NCI-H510A (cell line): ENCODE measurements at places on chromosomes 1 and 21.

- DNase-seq = no peak
Measured at GRCh38 chr1:161047436-161048420, 2.0 kb upstream of the USF1 start.

DNA sequence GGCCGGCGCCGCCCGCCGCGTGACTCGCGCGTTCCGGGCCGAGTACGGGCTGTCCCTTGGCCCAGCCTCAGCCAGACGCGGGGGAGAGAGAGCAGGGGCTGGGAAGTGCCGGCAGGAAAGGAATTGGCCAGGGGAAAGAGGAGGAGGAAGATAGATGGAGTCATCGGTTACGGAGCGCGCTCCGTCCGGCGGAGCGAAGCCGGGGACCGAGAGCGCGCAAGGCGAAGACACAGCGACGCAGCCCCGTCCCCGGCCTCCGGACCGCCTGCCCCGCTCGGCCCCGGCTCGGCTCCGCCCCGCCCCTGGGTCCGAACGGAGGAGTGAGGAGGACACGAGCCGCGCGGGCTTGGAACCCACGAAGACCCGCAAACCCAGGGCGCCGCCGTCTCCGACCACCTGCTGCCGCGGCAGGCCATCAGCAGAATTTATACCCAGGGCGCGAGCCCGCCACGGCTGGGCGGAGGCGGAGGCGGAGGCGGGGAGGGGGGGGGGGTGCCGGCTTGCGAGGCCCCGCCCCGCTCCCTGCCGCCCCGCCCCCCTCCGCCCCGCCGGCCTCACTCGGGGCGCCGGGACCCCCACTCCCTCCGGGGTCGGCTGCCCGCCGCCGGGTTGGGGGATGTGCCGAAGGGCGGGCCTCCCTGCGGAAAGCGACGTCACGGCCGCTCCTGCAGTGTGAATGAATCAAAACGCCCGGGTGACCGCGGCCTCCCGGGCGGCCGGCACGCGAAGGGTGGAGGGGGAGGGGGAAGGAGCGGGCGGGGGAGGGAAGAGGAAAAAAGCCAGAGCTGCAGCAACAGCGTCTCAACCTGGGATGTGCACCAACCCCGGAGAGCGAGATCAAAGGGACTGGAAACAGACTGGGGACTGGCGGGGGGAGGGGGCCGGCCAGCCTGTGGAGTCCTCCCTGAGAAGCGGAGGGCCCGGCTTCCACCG lies at the start of gene LHX4:
Gene LHX4, plus strand, starts transcription at position 782 of the 933 bp plus-strand sequence. CDS start 266 bp downstream, outside the sequence.
- peak; percentile 37 for DNase-seq

DNA sequence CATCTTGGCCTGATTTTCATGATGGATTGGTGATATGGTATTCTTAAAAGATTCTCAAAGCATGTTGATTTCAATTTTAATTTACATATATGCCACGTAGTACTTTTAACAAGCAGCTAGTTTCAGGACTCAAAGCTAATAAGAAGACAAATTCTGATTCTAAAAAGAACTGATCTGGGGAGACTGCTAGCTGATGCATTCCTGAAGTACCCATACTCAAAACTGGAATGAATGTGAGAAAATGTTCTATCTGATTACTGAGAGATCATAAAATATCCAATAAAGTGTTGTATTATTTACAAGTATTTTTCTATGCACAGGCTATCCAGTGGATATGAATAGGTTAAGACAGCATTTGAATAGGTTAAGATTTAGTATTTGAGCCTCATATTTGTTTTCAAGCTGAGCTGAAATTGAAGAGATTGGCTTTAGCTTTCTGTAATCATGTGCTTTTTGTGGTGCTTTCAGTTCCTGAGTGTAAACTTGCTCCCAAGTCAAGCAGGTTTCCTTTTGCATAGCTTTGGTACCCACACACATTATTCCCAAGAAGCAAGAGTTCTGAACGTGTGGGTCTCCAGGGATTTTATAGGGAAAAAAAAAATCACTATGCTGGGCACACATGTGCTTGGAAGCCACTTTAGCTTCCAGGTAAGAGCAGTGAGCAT lies 114.1 kb downstream of the VPS13D start:
- DNase-seq = no peak

DNA sequence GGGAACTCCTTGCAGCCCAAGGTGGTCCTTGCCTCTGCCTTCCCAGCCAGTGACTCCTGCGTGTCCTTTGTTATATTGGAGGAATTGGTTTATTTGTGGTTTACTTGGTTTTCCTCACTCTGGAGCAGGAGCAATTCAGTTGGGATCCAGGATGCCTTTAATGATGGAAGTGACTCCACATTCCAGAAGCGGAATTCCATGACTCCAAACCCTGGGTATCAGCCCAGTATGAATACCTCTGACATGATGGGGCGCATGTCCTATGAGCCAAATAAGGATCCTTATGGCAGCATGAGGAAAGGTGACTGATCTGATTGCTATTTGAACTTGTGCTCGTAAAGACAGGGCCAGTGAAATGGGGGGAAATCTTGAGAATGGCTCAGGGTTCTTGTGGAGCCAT lies 15.1 kb upstream of the PIGV start:
- no peak for DNase-seq

DNA sequence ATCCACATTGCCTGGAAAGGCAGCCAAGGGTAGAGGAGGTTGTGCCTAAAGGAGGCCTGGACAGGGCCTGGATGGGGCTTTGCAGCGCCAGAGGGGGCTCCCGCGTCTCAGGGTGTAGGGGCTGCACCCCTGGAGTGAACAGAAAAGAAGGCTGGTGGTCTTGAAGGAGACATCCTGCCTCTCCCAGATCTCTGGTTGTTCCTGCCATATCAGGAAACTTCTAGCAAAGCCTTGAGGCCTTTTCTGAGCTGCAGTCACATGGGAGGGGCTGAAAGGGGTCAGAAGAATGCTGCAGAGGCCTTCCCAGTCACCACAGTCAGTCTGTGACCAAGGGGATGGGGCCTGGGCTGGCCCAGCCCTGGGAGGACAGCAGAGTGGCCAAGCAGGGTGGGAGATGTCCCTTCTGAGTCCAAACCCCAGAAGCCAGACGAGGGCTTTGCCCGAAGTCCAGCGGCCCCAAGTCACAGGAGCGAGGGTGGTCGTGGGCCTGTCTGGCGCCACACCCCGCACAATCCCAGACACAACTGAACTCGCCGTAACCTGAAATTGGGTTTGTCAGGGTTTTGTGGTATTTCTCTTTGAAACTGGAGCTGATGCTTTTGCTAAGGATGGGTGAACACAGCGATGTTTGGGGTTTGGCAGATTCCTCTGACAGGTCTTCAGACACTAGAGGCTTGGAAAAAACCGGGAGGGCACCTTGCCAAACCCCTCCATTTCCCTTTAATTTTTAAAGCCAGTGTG lies 29.6 kb downstream of the SIM2 start:
- no peak for DNase-seq

GRCh38 chr1:41509270-41509671 lies 24.8 kb upstream of the EDN2 start:
- DNase-seq = no peak

- DNase-seq = no peak
Measured at GRCh38 chr21:14543983-14544382, 2.1 kb downstream of the SAMSN1 start.

GRCh38 chr1:92848201-92848600 lies 16.4 kb downstream of the RPL5 start:
- no peak for DNase-seq

- DNase-seq = no peak
Measured at GRCh38 chr1:231750818-231751362, 124.3 kb downstream of the DISC1 start.

DNA sequence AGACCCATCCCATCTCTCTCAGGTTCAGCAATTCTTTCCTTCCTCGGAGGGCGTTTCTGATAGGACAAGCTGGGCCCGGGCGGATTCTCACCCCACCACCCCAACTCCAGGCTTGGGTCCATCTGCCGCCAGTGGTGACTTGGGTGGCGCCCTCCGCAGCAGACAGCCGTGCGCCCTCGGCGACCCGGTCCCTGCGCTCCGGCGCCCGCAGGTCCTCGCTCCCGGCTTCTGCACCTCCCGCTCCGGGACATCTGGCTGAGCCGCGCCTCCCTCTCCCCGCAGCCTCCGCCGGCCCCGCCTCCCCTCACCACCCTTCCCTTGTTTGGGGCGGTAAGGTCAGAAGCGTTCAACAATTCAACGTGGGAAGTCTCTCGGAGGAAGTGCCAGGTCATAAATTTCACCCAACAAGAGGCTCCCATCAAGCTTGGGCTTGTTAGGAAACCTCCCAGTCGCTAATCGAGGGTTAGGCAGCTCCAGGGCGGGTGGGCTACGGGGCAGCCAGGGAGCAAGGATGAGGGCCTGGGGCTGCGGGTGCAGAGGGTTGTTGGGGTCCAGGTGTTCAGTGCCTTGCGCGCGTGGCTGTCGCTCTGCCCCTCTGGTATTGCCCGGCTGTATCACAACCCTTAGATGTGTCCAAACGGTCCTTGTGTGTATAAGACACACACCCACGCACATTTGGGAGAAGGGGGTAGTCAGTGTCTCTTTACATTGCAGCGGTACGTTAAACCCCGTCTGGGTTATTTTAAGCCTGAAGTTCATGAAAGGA lies 39.8 kb downstream of the OLIG1 start:
- peak; percentile 58 for DNase-seq

DNA sequence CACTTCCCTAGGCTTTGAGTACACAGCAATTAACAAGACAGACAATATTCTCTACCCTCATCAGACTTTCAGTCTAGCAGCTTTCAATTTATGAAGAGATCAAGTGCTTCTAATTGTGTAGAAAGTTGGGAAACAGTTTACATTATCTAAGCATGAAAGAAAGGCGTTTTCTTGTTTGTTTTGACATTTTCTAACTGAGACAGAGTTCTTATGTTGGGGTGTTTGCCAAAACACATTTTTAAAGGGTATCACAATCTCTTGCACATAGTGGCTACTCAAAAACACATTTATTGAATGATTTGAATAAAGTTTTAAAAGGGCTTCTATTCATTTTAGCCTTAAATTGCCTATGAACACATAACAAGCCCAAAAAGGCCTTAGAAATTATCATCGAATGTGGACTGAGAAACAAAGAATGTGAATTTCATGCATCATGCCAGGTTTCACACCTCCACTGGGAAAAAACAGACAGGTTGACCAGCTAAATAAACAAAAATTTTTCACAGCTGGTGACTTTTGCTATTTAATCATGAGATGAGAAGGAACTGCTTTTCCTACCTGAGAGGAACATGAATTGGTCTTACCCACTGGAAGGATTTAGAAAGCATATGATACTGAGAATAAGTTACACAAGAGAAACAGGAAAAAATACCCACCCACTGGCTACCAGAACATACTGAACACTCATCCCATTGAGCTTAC lies 394.5 kb upstream of the PKN2 start:
- no peak for DNase-seq

DNA sequence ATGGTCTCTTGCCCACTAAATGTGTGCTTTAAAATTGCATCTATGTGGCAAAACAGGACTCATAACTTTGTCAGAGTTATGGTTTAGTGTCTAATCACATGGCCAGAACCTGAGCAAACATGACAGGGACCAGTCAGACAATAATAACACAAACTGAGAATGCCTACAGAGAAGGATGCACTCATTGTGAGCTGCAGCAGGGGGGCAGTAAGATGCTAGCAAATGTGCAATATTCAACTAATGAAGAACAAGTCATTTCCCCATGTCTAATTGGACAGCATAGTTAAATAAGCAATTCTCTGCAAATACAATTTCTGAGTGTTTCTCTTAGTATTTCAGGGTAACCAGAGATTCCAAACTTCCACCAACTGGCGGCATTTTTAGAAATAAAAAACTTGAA lies 30.8 kb downstream of the SPAG17 start:
- no peak for DNase-seq

DNA sequence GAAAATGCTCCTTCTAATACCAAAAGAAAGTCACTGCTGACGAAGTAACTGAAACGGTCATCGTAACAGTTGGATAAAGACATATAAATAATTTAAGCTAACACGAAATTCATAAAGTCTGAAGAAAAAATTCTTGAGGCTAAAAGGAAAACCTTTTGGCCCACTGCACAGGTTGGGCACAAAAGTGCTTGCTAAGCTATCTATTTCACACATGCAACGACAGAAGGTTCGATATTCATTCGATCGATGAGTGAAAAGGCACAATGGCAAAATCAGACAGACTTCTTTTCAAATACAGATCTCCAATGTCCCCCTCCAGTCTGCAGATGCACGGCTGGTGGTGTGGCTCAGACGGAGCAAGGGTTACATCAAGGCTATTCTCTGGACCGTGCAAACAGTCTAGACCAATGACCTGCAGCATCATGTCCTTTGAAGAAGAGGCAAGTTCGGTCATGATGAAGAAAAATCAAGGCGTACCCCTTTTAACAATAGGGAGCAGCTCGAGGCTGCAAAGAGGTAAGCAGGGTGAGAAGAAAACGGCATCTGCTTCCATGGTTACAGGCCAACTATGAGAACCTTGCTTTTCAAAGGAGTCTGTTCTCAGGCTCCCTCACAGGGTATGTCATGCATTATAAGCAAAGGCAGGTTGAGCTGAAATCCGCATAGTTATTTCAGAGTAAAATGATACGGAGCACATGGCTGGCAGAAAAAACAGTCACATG lies 579.6 kb downstream of the USP25 start:
- DNase-seq = no peak

DNA sequence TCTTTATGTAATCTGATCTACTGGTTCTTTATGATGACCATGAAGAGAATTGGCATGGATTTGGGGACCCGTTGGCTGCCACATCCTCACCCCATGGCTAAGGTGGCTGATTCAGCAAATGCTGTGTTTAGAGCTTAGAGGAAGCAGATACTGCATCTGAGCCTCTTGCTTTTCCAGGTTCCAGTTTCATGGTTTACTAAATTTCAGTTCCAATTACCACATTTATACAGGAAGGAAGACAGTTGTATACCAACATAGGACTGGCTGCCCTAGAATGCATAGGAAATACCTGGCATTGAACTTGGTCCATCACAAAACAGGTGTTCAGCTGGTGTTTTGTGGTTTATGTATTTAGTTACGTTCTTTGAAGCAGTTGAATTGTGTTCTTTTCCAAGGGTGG lies 107.1 kb downstream of the ST3GAL3 start:
- no peak for DNase-seq

- DNase-seq = no peak
Measured at GRCh38 chr1:157025385-157025784, 20.2 kb downstream of the ARHGEF11 start.
